Stimulated activated CD4-positive, alpha-beta T cell treated with anti-CD3 and anti-CD28 coated beads, Interleukin-12 subunit alpha, Interleukin-12 subunit beta, amount 100 ng/mL, for 48 hours (primary cell): ENCODE measurements at places on chromosomes 11 and 22.

DNA sequence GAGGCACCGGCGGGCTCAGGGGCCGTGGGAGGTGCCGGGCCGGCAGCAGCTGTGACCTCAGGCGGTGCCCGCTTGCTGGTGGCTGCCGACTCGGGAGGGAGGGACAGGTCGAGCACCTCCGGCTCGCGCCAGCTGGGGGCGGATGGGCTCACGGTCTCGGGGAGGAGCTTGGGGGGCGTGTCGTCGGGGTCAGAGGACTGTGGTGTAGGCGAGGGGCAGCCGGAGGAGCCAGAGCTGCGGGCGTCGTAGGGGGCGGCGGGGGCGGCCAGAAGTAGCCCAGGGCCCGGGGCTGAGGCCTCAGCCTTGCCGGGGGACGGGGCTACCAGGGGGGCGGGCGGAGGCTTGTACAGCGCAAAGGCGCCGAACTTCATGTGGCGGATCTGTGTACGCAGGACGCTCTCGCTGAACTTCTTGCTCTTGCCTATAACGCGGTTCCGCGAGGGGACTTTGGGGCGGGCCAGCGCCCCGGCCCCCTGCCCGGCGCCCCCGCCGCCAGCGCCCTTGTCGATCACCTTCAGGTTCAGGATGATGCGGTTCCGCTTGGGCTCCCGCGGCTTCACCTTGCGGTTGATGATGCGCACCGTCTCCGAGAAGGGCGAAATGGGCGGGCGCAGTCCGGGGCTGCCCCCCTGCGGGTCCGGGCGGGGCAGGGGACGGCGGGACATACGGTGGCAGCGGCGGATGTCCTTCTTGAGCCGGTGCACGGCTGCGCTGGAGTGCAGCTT is 5.5 kb downstream of the CBX6 start:
- DNase-seq: no peak

DNA sequence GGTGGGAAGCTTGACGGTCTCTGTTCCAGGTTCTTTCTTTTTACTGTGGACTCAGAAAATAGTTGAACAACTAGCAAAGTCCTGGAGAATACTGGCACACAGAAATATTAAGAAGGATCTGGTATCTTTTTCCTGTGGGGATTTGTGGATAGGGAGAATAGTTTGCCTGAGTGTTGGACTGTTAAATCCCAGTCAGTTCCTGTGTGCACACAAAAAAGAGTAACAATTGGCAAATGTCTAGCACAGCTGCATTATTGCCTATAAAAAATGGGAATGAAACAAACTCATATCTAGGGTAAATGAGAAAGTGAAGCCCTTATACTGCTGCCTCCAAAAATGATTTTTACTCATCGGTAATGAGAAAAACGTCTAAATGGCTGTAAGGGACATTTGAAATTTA is 828.2 kb downstream of the JRKL start:
- DNase-seq: no peak

DNA sequence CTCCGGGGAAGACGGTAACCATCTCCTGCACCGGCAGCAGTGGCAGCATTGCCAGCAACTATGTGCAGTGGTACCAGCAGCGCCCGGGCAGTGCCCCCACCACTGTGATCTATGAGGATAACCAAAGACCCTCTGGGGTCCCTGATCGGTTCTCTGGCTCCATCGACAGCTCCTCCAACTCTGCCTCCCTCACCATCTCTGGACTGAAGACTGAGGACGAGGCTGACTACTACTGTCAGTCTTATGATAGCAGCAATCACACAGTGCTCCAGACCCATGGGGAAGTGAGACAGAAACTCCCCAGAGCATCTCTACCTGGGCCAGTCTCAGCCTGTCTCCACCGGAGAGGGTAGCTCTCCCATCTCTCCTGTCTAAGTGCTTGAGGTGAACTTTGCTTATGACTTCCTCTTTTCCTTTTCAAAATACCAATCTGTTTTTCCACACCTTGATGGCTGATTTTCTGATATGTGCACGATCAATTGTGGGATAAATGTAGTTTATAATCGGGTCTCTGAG is 48.5 kb upstream of the VPREB1 start:
- no peak for DNase-seq

- peak; percentile 15 for DNase-seq
Measured at GRCh38 chr22:24521791-24522245, 26.7 kb downstream of the UPB1 start.

DNA sequence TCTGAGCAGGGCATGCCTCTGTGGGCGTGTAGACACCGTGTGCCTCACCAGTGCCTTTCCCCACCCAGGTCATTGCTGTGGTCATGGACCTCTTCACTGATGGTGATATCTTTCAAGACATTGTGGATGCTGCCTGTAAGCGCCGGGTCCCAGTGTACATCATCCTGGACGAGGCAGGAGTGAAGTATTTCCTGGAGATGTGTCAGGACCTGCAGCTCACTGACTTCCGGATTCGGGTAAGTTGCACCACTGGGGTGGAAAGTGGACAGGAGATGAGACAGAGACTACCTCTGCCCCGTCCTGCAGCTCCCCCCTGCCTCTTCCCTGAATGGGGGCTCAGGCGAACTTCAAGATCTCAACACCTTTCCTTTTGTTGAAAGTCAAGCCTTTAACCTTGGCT is 24.3 kb downstream of the FAM83F start:
- DNase-seq: no peak

GRCh38 chr22:23670378-23671295 is 20.2 kb upstream of the RGL4 start:
- DNase-seq: no peak

DNA sequence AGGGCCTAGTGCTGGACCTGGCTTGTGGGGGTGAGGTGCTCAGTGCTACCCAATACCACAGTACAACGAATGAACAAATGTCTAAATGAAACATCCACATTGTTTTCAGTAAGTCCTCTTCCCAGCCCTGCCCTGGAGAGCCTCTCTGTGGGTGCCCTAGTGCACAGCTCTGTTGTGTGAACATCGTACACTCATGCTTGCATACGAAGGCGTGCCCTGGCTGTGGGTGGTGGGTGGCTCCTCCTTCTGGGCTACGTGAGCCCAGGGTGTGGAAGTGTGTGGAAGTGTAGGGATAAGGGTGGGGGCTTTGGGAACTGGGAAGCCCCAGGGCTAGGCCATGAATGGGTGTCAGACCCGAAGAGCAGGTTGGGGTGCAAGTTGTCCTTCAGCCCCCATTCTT is 592 bp upstream of the NLRX1 start:
- no peak for DNase-seq

DNA sequence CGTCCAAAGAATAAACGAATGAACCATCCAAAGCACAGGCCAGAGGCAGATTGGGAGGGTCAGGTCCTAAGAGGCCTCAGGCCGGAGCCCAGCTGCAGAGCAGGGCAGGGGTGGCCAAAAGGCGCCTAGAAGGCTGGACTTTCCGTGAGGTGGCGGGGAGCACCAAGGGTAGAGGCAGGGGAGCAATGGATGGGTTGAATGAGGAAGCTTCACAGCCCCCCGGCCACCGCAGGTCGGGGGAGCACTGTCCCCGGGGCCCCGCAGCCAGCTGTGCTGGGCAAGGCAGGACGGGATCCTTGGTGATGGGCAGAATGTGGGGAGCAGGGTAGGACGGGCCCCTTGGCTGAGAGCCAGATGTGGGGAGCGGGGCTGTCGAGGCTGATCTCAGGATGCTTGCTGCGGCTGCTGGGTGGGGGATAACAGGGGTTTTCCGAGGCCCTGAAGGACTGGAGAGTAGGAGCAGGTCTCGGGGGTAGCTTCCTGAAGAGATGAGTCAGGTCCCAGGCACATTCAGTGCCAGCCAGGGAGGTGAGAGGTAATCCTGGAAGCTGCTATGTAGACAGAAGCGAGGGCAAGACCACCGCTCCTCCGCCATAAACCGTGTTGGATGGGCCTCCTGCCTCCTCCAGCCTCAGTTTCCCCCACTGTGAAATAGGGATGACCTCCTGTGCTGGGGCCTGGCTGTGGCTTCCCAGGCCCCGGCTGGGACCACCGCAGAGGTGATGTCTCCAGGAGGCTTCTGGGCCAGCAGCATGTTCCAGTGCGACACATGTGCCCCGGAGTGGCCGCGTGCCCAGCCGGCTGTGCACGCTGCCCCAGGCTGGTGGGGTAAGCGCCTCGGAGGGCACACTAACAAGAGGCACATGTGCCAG is 34.6 kb upstream of the KCNQ1OT1 start:
- no peak for DNase-seq

- DNase-seq: peak; percentile 21
Measured at GRCh38 chr11:1546536-1547466, 25.3 kb downstream of the DUSP8 start.

DNA sequence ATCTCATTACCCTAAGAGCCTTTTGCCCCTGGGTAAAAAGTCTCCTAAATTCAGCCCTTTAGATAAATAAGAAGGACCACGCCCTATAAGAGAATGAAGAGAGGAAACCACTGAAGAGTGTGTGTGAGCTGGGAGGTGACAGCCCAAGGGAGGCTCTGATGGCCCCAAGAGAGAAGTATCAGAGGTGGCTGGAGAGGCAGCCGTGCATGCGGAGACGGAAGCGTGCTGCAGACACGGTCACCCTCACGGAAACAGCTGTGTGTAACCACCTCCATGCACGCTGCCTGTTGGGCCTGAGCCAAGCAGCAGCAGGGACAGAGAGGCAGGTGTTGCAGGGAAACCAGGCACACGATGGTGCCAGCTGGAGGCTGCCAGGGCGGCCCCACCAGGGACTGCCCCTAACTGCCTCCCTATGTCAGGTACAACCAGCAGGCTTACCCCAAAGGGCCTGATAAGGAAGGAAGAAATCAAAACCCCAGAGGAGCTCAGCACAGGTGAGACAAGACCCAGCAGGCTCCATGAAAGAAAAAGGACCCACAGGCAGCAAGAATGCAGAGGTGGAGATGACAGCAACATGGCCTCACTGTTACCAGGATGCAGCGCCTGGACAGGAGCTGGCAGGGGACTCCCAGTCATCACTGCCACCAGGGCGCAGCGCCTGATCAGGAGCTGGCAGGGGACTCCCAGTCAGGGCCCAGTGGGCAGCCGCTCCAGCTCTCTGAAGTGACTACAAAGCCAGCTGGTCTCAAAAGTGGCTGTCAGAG is 7.8 kb downstream of the LARGE2 start:
- DNase-seq: no peak

- DNase-seq: no peak
Measured at GRCh38 chr11:81030186-81030585, 1589.4 kb upstream of the TENM4 start.

GRCh38 chr11:68749229-68750123 is 1.8 kb downstream of the TESMIN start:
- DNase-seq: no peak

DNA sequence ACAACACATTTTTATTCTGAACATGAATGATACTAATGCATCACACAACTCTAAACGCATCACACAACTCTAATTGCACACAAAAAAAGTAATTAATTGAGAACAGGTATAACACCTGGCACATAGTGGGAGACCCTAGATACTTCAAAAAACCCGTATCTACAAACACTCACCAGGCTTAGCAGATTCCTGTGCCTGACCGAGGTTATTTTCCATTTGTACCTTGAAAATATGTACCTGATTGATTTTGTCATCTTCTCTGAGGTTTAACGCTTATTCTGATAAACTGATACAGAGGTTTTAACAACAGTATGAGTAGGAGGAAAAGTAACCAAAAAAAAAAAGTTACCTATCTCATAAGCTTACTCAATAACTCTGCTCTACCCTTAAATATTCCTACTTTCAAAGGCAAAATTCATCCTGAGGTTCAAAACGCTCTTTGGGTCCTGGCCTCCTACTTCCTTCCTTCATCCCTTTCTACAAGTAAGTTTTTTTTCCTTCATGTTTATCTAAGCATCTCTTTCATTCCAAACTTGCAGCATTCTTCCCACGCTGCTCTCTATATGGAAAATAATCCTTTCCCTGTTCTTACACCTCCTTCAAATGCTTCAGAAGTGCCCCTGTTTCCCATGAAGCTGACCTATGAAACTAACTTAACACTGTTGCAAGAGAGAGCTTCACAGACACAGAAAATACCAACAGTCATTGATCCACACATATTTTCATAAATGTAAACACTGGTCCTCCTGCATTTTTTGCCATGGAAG is 73.3 kb downstream of the ETS1 start:
- DNase-seq: no peak

- no peak for DNase-seq
Measured at GRCh38 chr11:65439331-65440181, 17.0 kb downstream of the NEAT1 start.

DNA sequence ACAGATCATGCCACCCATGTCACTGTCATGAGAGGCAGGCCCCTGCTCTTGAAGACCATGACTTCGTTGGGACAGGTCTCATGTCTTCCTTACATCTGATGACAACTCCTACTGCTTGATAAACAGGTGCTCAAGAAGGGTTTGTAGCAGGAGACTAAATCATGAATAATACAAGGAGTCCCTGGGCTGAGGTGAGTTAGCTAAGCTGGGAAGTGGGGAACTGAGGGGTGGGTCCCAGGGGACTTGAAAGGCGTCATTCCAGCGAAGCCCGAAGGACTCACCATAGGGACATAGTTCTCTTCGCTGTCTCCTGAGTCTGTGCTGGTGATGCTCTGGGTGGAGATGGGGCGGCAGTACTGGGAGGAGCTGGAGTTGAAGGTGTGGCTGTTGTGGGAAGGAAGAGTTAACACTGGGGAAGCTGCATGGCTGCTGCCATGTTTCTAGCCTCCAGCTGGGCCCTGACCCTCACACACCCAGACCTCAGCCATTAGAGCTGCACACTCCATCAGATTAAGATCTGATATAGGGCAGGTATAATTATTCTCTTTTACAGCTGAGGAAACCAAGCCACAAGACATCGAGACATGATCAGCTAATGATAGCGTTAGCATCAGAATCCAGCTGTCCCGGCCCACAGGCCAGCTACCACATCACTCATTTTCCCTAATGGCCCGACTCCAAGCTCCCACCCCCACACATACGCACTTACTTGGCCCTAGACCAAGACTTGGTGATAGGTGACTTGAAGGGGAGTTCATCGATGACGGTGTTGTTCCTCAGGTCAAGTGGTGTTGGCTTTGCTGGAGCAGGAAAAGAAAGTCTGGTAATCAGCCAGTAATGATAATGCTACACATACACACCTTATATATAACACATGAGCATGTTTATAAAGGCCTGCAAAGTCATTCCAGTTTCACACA is 32.9 kb downstream of the USP35 start:
- no peak for DNase-seq

GRCh38 chr11:131663405-131664200 is 293.2 kb downstream of the NTM start:
- no peak for DNase-seq

GRCh38 chr11:57336111-57336666 is 497 bp upstream of the SSRP1 start:
- no peak for DNase-seq
